ENCODE measurements at places on chromosomes 3 and 15. TPM values are rescaled to one million over a fixed set of nuclear protein-coding genes. Genes with fewer than 3 reads are reported as not detected.

DNA sequence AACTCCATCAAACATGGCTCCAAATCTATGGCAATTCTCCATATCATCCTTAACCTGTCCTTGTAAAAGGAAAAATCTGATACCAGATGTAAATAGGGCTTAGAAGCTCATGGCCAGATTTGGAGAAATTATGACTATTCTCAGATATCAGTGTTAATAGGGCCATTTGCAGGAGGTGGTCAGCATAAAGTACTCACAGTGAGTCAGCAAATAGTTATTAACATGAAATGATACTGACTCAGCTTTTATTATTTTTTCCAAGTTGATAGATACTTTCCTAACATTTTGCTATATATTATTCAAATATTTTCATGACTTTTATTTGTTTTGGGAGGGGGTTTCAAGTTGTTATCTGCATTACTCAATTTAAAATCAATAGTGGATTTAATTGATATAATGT is 255.8 kb downstream of the MFSD1 start:
- H3K27ac ChIP-seq, result no peak overlapping the region
- no peak for DNase-seq
- no peaks in the 10 kb centered on the region for H3K27me3 ChIP-seq
- no peak overlapping the region for H3K4me3 ChIP-seq
- H3K4me1 ChIP-seq, result no peaks in the 10 kb centered on the region
- no peaks in the 10 kb centered on the region for H3K36me3 ChIP-seq

DNA sequence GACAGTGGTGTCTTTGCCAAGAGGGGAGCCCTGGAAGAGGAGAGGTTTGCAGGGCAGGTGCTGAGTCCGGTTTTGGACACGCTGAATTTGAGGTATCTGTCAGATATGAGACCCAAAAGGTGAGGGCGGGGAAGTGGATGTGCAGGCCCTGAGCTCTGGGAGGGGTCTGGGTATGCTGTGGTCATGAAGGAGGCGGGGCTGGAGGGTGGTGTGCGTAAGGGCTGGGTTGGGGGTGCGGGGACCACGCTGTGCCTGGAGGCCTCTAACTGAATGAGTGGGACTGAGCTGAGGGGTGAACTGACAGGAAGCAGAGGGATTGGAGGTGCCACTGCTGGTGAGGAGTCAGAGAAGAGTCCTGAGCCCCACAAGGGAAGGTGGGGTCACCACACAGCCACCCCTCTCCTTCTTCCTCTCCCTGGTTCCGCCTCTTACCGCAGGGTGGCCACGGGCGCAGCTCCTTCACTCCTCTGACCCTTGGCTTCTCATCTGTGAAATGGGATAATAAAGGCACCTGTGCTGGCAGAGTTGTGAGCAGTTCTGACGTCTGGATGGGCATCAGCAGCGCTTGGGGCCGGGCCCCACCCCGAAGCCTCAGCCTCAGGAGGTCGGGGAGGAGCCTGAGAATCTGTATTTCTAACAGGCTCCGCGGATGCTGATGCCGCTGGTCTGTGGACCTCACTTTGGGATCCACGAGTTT is 28.8 kb downstream of the PSTPIP1 start:
- H3K27me3 ChIP-seq, result peaks cover 8% of the 10 kb centered on the region
- no peak overlapping the region for H3K4me3 ChIP-seq
- no peaks in the 10 kb centered on the region for H3K36me3 ChIP-seq
- no peaks in the 10 kb centered on the region for H3K4me1 ChIP-seq
- no peak overlapping the region for H3K27ac ChIP-seq
- no peak for DNase-seq

The IGSF11 gene
- total RNA-seq, result not detected

The DNAH1 gene
- 0.42 TPM for total RNA-seq

The EXD1 gene
- total RNA-seq, result not detected

GRCh38 chr3:51522273-51522962 is 16.1 kb upstream of the RAD54L2 start:
- H3K27ac ChIP-seq, result no peak overlapping the region
- H3K4me3 ChIP-seq, result no peak overlapping the region
- H3K4me1 ChIP-seq, result peaks cover 22% of the 10 kb centered on the region
- no peak for DNase-seq

The P3H2 gene
- not detected for total RNA-seq

The FAM81A gene
- 0.18 TPM for total RNA-seq

The TMC3 gene
- total RNA-seq, result not detected

The ABI3BP gene
- total RNA-seq, result not detected

- DNase-seq, result no peak
- peaks cover 43% of the 10 kb centered on the region for H3K36me3 ChIP-seq
- peaks cover 99% of the 10 kb centered on the region for H3K4me1 ChIP-seq
- no peak overlapping the region for H3K4me3 ChIP-seq
- H3K27ac ChIP-seq, result no peak overlapping the region
Observed at GRCh38 chr3:172170841-172171240, 131.5 kb downstream of the FNDC3B start.

DNA sequence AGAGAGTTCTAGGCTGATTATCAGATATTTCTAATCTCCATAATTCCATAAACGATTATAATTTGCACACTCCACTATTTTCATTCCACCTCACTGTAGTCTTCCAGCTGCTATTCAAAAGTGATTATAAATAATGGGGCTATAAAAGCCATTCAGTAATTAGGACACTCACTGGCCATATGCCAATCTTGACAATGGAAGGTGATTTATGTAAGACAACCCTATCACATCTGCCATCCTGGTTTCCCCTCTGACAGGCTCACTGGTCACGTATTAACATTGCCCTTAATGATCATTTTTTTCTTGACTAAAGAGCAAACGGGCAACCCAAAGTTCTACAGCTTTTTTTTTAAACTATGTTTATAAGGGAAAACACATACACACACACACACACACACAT is 402.4 kb downstream of the MAGI1 start:
- H3K36me3 ChIP-seq, result no peaks in the 10 kb centered on the region
- DNase-seq, result no peak
- no peaks in the 10 kb centered on the region for H3K27me3 ChIP-seq
- peaks cover 6% of the 10 kb centered on the region for H3K4me1 ChIP-seq
- no peak overlapping the region for H3K4me3 ChIP-seq

DNA sequence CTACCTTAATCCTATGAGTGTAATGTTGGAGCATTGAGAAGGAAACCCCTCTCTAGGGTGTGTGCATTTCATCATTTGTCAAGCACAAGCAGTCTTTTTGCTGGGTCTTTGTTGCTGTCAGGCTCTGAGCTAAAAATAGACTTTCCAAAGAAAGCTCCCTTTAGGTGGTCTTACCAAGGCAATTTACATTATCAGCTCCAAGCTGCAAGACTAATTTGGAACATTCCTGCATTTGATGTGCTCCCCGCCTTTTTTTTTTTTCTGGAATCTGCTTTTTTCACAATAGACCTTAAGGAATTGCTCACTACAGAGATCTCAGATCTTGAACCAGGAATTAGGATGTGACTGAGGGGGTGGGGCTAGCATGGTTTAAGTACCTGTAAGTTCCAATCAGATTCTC is 60.6 kb upstream of the STAC start:
- H3K4me3 ChIP-seq, result no peak overlapping the region
- H3K36me3 ChIP-seq, result no peaks in the 10 kb centered on the region
- no peak for DNase-seq
- no peaks in the 10 kb centered on the region for H3K4me1 ChIP-seq

DNA sequence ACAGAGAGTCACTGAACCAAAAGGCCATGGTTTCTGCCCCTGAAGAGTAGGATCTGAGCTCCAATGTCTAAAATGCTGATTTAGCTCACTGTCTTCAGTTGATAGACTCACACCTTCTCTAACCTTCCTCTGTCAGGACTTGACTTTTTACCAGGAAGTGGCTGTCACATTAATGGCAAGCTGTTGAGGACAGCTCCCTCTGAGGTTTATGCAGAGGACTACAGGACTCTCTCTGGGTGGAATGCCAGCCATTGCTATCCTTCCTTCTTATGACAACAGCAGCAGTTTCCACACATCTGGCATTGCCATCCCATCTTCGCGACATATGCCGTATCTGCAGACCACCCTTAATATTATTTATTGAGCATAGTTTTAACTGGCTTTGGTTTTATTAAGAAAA is 103.8 kb upstream of the PRICKLE2 start:
- H3K27me3 ChIP-seq, result no peaks in the 10 kb centered on the region
- H3K27ac ChIP-seq, result no peak overlapping the region
- H3K36me3 ChIP-seq, result no peaks in the 10 kb centered on the region
- no peaks in the 10 kb centered on the region for H3K4me1 ChIP-seq

The ZIC4 gene
- total RNA-seq, result not detected

The UQCC5 gene
- total RNA-seq, result 33.7 TPM
